Bone marrow (tissue), 2 donors: ENCODE measurements at places on chromosomes 16 and 17.

DNA sequence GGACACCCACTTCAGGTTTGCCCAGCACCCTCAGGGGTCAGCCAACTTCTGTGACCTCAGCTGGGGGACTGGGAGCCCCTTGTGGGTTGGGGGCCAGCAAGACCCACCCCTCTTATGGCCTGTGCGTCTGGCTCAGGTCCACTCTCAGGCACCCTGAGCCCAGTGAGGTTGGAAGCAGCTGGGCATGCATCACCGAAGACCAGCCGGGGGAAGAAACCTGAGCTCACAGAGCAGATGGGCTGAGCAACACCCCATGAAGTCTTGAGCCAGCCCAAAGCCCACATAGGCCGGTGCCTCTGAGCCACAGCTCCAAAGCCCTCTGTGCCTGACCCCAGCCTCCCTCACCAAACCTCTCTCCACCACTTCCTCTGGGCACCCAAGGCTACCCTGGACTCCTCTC is 166.7 kb downstream of the RBFOX3 start:
- no peak for DNase-seq

- DNase-seq = peak; percentile 79
Observed at GRCh38 chr17:63751806-63752205, 10.2 kb upstream of the STRADA start.

GRCh38 chr16:71986131-71986530 is 14.1 kb downstream of the PKD1L3 start:
- DNase-seq = no peak

DNA sequence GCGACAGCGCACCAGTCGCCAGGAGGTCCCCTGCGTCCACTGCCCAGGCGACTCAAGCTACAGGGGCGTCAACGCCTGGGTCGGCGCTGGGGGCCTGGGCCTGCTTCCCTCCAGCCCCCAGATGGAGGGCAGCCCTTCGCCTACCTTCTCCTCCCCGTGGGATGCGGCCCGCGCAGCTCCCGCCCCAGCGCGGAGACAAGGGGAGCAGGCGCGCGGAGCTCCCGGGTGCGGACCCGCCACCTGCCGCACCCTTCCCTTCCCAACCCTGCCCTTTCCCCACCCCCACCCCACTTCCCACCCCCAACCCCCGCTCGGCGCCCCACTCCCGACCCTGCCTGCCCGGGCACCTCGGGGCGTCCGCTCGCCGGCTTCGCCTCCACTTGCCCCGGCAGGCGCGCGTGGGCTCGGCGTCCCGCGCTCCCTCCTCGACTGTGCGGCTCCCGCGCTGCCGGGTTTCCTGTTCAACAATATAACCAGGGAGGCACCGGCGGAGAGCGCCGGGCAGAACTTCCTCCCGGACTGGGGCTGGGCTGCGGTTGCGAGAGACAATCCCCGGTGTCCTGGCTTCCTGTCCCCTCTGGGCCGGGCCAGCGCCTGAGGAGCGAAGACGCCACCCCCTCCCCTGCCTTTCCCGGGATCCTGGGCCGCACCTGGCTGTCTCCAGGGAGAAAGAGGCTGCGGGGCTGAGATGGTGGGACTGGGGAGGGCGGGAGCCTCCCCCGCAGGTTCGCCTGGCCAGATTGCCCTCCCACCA is at the start of gene ARHGAP27:
Gene ARHGAP27 (minus strand): TSS at position 466 of the 754 bp plus-strand sequence. CDS start 2,591 bp downstream, outside the sequence.
- DNase-seq = no peak

DNA sequence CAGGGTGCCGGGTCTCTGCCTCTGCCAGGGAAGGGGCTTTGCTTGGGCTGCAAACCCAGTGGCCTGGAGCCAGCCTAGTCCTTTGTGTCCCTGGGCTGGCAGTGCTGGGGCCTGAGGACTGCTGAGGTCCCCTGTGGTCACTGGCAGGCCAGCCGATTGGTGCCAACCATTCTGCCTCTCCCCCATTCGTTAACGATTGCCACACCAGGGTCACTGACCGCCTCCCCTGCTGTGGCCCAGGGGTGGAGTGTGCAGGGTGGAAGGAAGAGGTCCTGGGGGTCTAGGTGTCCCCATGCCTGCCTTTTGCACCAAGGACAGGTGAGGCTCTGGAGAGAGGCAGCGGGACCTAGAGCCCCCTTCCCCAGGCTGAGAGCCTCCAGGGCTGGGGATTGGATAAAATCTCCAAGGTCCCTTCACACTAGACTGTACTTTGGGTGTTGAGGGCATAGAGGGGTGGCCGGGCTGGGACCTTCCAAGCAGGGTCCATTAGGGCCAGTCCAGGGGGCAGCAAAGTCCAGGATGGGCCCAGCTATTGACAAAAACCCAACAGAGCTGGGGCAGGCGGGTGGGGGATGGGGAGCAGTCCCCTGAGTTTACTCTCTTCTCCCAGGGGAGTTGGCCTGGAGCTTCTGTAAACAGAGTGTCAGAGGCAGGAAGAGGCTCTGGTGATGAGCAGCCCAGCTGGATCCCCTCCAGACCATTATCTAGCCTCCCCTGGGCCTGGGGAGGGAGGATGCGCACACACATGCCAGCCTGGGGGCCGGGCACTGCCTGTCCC is 1.1 kb downstream of the VASN start:
- DNase-seq = no peak

DNA sequence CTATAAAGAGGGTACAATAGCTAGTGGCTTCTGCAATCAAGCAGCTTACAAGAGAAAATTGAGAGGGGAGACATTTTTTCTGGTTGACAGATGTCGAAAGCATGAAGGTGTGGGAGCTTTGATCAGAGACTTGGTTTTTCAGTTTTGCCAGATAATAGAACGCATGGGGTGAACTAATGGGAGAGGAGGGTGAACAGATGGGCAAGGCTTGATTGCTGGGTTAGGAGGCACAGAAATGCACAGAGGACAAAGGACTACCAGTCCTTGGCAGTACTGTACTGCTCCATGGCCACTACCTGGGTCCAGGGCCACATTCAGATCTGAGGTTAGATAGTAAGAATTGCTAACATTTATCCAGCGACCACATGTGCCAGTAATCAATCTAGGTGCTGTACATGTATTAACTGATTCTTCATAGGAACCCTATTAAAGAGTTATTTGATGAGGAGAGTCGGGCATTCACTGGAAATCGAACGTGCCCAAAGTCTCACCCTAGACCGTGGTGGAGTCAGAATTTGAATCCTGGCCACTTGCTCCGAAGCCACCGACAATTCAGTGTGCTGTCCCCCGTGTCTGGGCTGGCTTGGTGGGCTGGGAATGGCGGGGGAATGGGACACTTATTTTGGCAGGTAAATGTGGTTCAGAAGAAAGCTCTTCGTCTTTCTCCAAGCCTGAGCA is 873 bp upstream of the KSR1 start:
- no peak for DNase-seq

DNA sequence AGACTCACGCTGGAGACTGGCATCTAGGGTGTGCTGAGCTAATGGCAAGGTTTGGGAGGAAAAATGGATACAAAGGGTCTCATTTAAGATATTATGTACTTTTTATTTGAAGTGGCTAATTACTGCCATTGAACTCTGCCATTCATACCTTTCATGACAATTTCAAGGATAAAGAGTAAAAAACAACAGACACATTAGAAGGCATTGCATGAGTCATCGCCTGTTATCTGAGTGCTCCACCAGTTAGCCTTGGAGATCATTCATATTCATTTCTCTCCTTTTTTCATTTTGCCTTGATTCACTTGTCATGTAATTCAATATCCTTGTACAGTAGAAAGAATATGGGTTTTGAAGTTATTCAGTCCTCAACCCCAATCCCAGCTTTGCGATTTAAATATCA is 109.5 kb downstream of the CDH8 start:
- no peak for DNase-seq

DNA sequence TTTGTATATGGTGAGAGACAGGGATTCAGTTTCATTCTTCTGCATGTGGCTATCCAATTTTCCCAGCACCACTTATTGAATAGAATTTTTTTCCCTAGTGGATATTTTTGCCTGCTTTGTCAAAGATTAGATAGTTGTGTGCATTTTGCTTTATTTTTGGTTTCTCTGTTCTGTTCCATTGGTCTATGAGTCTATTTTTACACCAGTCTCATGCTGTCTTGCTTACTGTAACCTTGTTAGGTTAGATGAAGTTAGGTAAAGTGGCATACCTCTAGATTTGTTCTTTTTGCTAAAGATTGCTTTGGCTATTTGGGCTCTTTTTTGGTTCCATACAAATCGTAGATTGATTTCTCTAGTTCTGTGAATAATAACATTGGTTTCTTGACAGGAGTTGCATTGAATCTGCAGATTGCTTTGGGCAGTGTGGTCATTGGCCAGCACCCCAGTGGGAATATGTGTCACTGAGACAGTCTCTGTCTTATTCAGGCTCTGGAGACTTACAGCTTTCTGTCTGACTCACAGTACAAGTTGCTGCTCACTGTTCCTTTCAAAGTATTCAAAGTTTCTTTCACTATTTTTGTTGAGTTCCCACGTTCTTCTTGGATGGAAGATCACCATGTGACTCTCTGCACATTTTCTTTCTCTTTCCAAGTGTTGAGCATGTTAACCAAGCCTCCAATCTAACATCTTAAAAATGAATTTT is 709.1 kb downstream of the CDH11 start:
- no peak for DNase-seq

DNA sequence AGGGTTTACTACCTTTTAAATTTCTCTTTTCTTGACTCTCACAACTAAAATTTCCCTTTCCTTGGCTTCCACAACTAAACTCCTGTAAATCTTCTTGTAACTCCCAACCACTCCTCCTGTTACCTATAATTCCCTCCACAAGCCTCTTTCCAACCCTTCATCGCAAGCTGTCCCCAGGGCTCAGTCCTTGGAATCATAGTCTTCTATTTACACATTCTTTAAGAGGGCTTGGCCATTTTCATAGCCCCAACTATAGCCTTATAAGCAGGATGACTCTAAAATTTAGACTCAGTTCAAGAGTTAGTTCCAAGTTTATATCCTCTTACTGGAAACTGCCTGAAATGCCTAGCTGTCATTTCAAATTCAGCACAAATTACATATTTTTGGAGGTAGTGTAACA is 23.9 kb downstream of the GLG1 start:
- DNase-seq = no peak

DNA sequence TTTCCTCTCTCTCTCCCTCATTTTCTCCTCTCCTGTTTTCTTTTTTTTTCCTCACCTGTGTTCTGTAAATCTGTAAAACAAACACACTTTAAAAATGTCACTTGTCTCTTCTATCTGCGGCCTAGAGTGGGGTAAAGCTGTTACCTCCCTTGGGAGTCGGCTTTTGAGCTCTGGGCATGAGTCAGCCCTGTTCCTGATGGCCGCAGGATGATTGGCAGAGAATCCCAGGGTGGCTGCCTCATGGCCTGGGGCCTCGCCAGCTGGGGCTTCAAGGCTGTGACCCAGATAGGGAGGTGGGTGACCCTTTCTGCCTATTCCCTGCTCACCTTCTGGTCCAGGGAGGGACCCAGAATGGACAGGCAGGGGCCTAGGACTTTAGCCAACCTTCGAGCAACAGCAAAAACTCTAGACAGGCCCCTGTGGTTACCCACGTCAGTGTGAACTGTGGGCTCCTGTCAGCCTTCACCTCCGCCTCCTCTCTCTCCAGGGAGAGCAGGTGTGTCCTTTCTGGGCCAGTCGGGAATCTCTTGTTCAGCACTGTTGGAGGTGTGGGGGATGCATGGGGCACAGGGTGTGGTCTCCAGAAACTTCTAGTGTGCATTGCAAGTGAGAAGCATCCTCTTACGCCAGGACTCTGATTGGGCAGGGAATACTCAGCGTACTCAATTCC is 87.4 kb downstream of the RAP1GAP2 start:
- DNase-seq = no peak

DNA sequence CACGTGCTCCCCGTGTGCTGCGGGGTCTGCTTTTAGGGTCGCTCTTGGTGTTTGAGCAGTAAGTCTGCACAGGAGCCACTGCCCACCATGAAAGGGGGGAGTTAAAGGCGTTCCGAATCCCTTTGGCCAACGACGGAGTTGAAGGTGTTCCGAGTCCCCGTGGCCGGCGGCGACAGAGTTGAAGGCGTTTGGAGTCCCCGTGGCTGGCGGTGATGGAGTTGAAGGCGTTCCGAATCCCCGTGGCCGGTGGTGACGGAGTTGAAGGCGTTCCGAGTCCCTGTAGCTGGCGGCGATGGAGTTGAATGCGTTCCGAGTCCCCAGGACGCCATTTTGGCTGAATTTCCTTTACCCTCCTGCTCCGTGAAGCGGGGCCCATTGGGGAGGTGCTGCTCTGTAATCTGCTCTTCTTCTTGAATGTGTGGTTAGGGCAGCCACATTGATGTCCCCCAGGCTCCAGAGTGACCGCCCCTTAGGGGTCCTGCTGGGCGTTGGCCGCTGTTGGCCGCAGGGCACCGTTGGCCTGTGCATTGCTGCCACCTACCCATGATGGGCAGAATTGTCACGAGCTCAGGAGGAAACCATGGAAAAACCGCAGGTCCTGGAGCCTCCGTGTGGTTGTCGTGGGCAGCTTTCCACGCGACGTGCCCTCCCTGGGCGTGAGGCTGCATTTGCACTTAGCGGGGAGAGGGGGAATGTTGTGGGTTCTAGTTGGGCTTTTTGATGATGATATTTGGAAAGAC is 73.7 kb upstream of the ZNF750 start:
- DNase-seq = no peak

- DNase-seq = no peak
Observed at GRCh38 chr16:50659806-50660205, 21.3 kb downstream of the SNX20 start.

- DNase-seq = no peak
Observed at GRCh38 chr17:52134641-52135040, 23.9 kb downstream of the CA10 start.

DNA sequence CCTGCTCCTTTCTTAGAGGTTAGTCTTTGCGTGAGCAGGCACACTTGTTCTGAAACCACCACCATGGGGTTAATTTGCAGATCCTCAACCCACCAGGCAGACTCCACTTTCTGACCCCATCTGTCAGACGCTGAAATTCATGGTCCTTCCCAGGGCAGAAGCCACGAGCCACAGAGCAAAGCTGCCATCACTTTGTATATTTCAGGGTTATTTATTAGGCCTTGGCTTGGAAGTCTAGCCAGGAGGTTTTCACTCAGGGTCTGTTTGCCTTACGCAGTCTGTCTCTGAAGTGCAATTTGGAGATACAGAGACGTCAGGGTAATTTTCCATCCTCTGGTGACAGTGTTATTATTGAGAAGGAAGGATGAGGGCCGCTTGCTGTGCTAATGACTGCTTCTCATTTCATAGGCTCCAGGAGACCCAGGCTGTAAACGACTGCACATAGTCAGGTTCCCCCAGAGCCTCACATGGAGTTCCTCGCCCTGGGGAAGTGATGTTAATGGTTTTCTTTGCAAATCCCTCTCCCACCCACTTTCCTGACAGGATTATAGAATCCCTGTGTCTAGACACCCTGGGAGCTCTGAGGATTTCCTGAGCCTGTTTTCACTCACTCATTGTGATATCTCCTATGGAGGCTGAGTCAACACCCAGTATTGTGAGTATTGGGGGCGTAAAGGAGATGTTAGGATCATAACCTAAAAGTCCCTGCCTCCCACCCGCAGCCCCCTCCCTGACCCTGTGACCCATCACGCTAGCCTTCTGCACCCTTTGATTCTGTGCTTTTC is 269.0 kb downstream of the ABCC12 start:
- DNase-seq = no peak

GRCh38 chr17:36469733-36470132 is 16.7 kb upstream of the ZNHIT3 start:
- no peak for DNase-seq
